Transverse colon (tissue), 4 donors: ENCODE measurements at places on chromosomes 2 and 18. TPM values are rescaled to one million over a fixed set of nuclear protein-coding genes. Genes with fewer than 3 reads are reported as not detected.

Gene EFR3B
- 1.4 TPM for total RNA-seq

Gene NOSTRIN
- 44.5 TPM for total RNA-seq

Gene ZNF385B
- total RNA-seq = 2.2 TPM

Gene MC4R
- total RNA-seq = not detected

Gene PLGLB2
- 0.82 TPM for total RNA-seq

Gene ZNF804A
- 0.41 TPM for total RNA-seq

Gene AKAIN1
- not detected for total RNA-seq

Gene SLC9A4
- total RNA-seq = not detected

Gene MOGAT1
- total RNA-seq = not detected

Gene C2orf66
- total RNA-seq = not detected

Gene NCKAP5
- total RNA-seq = 4.1 TPM

Gene AQP12B
- total RNA-seq = not detected

Gene ALPI
- total RNA-seq = 35.8 TPM

Gene ICA1L
- total RNA-seq = 4.4 TPM

Gene LIMS4
- total RNA-seq = not detected

Gene SLC4A3
- total RNA-seq = 0.68 TPM

Gene GAREM2
- 1.5 TPM for total RNA-seq

Gene PER2
- 67.3 TPM for total RNA-seq

Gene PSMD1
- 24.3 TPM for total RNA-seq

Gene CYTIP
- 6.8 TPM for total RNA-seq

Gene NT5DC4
- total RNA-seq = not detected

Gene GNLY
- not detected for total RNA-seq

Gene ALPG
- not detected for total RNA-seq

Gene NCKAP1
- 86.2 TPM for total RNA-seq

Gene ASB18
- total RNA-seq = not detected

Gene VAMP8
- total RNA-seq = 180 TPM

Gene RGPD4
- total RNA-seq = not detected

Gene CRYGD
- not detected for total RNA-seq

Gene RIT2
- not detected for total RNA-seq

Gene STEAP3
- 48.3 TPM for total RNA-seq

Gene GPR55
- 1.9 TPM for total RNA-seq

Gene ZNF521
- 6.4 TPM for total RNA-seq

Gene GAD1
- not detected for total RNA-seq

Gene CHRNA1
- total RNA-seq = 3.0 TPM

Gene CFAP221
- not detected for total RNA-seq

Gene STARD6
- not detected for total RNA-seq

Gene PROKR1
- total RNA-seq = not detected

Gene ABCG5
- total RNA-seq = not detected

Gene KLHL41
- 1.1 TPM for total RNA-seq

Gene SPR
- total RNA-seq = 98.7 TPM

Gene PPM1B
- 76.9 TPM for total RNA-seq

Gene AMER3
- total RNA-seq = 0.27 TPM

Gene APCDD1
- total RNA-seq = 10.0 TPM

Gene TTR
- total RNA-seq = 0.41 TPM

Gene ABCG8
- total RNA-seq = 0.41 TPM

Gene GPR17
- total RNA-seq = not detected

Gene AFF3
- 9.2 TPM for total RNA-seq

Gene VWC2L
- total RNA-seq = not detected

Gene PPP1CB
- total RNA-seq = 245 TPM

Gene PSMG2
- 80.4 TPM for total RNA-seq

Gene ZBTB7C
- total RNA-seq = 38.4 TPM
